NCI-H1417 treated with DMSO at 0.1 percent for 48 hours (cell line): ENCODE measurements at places on chromosomes 2 and 18.

GRCh38 chr2:60391230-60391629 is 162.2 kb downstream of the BCL11A start:
- DNase-seq, result no peak

- DNase-seq, result peak; percentile 22
Measured at GRCh38 chr2:235116885-235117492, 165.2 kb downstream of the SH3BP4 start.

GRCh38 chr2:61536180-61536571 is 2.0 kb downstream of the XPO1 start:
- no peak for DNase-seq

DNA sequence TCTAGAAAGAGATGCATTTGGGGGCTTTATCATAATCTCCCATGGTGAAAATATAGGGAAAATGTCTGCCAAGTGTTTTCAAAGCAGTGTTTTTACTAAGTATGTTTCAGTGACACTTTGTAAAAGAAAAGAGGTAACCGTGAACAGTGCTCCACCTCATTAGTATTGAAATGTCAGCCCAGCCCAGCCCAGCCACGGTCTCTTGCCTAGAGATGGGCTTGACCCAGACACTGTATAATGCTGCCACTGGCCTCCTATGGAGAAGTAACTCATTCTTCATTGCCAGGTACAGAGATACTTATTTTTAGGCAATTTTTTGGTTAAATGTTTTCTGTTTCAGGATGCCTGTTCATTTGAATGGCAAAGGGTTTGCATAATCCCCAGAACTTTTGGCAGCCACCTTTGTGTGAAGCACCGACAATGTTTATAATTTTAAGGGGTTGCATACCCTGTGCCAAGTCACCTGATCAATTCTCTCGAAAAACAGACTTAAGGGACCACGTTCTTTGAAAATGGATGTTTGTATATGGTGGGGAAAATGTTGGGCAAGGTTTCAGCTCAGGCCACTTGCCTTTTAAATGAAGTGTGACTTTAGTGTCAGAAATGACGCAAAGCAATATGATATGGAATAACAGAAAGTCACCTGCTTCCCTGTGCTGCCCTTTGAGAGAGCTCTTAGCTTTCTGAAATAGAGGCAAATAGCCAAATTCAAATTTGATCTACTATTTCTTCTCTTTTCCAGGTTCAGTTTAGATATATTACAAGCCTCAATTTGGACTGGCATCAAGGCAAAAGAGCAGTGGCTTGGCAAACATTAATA is 314.5 kb upstream of the RGPD4 start:
- no peak for DNase-seq

- DNase-seq, result no peak
Measured at GRCh38 chr2:72210470-72210869, 62.8 kb upstream of the CYP26B1 start.

- DNase-seq, result no peak
Measured at GRCh38 chr18:56995579-56996188, 151.2 kb upstream of the BOD1L2 start.
